ENCODE measurements at places on chromosomes 2 and 18.

DNA sequence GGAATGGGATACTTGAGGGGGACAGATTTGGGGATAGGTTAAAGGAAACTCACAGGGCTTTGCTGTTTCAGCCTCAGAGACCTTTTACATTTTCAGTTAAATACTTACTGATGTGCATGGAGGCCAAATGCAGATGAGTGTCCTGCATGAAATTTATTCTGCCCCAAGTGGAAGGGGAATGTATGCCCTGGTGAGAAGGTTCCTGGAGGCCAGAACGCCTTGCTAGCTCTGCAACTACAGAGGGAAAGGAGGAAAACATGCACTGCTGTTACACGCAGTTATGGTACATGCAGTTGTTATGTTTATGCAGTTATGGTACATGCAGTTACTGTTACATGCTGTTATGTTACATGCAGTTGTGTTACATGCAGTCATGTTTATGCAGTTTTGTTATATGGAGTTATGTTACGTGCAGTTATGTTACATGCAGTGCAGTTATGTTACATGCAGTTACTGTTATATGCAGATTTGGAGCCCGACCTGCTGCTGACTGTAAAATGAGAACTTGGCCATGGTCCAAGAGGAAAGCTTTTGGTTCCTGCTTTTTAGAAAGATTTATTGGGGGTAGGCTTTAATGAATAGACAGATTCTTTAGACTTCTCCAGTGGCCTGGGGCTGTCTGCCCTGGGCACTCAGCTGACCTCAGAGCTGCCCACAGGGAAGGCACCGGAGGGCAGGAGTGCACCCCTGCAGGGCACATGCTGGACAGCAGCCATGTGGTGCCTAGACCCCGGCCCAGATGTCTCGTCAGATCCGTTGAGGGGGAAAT, 84.1 kb downstream of the LDLRAD4 start:
- no peak for DNase-seq

- DNase-seq, result no peak
Observed at GRCh38 chr2:47327295-47327694, 75.7 kb upstream of the MSH2 start.

- no peak for DNase-seq
Observed at GRCh38 chr18:33606621-33607020, 28.6 kb downstream of the ASXL3 start.

DNA sequence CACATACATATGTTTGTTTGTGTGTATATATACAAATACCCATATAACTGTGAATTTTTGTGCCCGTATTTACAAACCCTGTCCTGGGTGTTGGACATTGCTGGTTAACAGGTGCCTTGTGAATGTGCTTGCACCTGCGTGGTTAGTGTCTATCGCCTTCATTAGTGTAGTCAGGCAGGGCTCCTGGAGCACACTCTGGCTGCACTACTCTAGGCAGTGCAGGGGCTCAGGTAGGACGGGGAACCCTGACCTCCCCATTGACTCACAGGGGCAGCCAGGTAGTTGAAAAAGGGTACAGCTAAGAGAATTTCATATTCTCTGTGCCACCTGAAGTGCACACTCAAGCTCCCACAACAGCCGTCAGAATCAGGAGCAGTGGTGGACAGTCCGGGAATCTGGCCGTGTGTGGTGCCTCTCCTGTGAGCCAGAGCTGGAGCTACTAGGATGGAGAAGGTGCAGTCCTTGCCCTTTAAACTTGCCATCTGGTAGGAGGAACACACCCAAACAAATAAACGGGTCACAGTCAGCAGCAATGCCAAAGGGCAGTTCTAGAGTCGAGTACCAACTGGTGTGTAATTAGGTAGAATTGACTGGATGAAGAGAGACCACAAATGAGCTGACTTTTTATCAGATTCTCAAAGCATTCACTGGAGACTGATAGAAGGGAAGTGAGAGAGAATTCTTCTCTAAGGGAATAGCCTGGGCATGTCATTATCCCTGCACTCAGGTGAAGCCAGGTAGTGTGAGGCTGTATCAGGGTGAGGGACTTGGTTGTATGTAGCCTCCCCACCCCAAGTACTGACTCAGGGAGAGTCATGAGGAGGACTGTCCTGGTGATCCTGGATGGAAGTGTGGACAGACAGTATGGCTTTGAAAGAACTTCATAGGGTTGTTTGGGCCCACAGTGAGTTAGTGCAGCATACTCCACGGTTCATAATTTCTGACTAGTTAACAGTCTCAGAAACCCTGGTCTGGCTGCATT, 44.1 kb downstream of the FARP2 start:
- no peak for DNase-seq

GRCh38 chr2:53715568-53715967, 52.0 kb upstream of the CHAC2 start:
- DNase-seq, result no peak

GRCh38 chr2:165149439-165149838, 54.4 kb downstream of the SCN3A start:
- no peak for DNase-seq

DNA sequence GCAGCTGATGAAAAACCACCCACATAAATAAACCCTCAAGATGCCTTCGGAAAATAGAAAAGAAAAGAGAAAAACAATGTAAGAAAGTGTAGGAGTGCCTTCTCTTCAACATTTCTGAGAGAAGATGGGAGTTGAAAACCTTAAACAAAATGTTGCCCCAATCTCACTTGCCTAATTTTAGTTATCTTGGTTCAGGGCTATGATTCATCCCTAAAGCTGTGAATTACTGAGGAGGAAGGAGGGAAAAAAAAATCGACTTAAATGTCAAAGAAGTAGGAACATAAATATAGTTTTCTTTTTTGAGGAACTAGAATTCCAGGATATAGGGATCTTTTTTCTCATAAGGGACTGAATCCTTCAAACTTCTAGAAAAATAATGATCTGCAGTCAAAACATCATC, 360.3 kb downstream of the TGIF1 start:
- no peak for DNase-seq

DNA sequence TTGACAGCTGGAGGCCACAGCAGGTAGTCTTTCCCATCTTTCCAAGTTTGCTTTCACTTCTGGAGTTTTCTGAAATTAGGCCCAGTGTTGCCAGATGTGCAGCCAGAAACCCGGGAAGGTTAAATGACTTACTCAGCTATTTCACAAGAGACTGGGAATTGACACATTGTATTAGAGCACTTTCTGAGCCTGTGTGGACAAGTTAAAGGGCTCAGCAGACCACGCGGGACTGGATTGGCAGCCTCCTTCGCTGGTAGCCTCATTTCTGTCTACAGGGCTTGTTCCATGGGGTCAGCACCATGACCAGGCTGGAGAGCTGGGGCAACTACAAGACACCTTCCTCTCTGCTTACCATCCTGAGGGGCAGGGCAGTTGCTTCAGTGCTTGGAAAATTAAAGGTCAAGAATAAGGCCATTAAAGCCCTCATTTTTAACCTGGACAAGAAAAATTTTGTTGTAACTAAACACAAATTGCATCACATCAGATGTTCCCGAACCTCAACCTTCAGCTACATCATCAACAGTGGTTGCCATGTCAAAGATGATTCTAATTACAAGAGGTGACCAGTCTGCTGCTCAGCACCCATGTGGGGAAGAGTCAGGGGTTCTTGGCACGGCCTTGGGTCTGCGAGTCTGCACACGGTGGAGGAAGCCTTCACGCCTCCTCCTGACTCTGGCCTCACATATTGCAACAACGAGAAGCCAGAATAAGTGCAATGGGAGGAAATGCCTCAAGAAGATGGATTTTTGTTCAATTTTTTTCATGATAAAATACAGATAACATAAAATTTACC, 279.5 kb upstream of the RAB6C start:
- DNase-seq, result no peak

DNA sequence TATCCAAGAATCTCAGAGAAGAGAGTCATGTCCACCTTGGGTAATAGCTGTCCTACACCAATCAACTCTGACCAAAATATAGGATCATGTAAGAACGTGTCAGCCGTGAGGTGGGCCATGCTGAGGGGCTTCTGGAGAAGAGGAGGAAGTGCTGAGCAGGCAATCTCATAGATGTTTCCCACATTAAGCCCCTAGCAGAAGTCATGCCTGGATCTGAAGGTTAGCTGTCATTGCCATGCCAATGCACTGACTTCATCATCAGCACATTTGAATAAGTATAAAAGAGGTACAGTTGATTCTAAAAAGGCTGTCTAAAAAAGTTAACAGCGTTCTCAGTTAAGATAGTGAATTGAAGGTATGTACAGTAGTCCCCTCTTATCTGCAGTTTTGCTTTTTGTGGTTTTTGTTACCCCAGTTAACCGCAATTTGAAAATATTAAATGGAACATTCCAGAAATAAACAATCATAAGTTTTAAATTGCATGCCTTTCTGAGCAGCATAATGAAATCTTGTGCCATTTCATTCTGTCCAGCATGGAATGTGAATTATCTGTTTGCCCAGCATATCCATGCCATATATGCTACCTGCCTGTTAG, 67.2 kb upstream of the TMEM17 start:
- DNase-seq, result no peak

- DNase-seq, result no peak
Observed at GRCh38 chr18:58443671-58444070, 185.2 kb downstream of the ALPK2 start.

DNA sequence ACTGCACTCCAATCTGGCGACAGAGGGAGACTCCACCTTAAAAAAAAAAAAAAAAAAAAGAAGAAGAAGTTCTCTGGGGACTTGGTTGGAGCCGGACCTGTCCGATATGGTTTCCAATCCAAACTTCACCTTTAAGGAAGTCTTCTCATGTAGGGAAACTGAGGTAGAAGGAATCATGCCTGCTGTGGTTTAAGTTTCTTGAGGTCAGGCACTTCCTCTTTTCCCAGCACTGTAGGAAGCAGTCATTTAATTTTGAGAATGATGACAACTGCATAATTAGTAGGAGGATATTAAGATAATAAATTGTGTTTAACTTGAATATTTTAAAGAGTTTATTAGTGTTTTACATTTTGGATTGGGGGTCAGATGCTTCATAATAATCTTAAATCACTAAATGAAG, 62.9 kb downstream of the KCNE4 start:
- DNase-seq, result no peak

GRCh38 chr18:22930089-22930713, 2.9 kb upstream of the RBBP8 start:
- DNase-seq, result peak; percentile 81

GRCh38 chr18:45771587-45772480, 47.9 kb downstream of the SLC14A1 start:
- DNase-seq, result no peak

DNA sequence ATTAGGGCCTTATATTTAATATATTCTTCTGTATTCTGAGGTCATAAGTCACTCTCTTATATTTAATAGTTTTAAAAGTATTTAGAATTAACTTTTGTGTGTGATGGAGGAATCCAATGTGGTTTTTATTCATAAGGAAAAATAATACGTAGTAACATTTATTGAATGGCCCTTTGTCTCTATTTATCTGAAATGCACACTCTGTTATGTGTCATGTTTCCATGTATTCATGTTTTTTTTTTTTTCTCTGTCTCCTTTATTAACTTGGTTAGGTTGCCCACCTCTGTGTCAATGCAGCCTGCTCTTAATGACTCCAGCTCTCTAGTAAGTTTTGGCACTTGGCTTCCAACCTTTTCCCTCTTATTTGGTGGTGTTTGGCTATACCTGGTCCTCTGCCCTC, 33.8 kb downstream of the RNF144A start:
- no peak for DNase-seq

DNA sequence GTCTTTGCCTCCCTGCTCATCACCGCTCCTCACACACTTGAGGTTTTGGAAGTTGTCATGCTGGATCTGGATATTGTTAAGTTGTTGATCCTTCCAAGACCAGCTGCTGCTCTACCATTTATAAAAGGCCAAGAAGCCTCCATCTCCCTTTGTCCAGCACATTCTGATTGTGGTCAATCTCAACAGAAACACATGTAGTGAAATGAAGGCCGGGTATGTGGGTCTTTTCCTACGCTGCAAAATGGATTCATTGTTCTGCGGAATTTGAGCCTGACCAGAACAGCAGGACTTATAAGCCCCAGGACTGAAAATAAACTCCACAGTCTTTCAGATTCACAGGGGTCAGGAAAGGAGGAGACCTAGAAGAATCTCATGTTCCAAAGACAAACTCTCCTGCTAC, 238.4 kb downstream of the CMPK2 start:
- DNase-seq, result no peak

- no peak for DNase-seq
Observed at GRCh38 chr2:200308546-200309295, 2.2 kb downstream of the SPATS2L start.

- no peak for DNase-seq
Observed at GRCh38 chr18:48162956-48163737, 232.7 kb upstream of the SMAD2 start.

DNA sequence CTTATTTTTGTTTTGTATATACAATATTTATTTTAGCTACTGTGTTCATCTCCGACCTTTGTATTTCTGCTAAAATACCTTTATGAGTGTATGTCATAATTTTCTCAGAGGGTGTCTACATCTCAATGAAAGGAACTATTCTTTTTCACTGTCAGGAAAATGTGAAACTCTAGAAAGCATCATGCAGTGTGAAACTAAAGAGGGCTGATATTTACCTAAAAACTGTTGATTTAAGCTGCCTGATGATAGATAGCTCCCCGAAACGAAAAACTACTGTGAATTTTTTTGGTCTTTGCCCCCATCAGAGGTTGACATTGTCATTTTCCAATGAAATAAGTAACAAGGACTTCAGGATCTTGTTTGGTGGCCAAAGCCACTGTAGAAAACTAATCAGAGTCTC, 38.8 kb downstream of the TMEM178A start:
- no peak for DNase-seq

DNA sequence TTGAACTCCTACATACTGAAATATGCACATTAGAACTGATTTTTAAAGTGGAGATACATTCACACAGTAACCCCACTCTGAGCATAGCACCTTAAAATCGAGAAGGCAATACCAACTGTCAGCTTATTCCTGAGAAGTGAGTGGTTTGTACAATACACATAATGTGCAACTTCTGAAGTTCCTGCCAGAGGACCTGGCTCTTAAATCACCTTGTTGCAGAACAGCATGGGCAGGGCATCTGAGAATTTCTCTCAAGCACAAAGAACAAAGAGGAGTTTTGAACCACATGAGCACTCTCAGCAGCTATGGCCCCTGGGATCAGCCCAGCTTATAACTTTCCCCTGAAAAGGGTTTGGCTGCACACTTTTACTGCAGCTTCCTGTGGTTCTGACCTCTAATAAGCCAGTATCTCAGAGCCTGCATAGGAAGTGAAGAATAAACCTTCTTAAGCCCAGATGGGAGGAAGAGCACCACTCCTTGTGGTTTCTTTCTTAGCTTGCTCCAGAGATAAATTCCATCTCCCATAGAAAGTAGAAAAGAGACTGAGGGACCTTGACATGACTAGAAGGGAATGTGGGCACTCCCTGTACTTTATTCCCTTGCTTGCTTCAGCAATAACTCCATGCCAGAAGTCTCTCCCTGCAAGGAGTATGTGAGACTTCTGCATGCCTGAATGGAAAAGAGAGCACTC, 862.3 kb downstream of the SUCLG1 start:
- no peak for DNase-seq

GRCh38 chr2:241007111-241007510, 8.7 kb downstream of the SNED1 start:
- peak; percentile 17 for DNase-seq

- DNase-seq, result no peak
Observed at GRCh38 chr18:36217348-36217747, 30.1 kb downstream of the MOCOS start.

GRCh38 chr2:61328707-61329251, 142.1 kb downstream of the USP34 start:
- DNase-seq, result no peak

Data from CD8-positive, alpha-beta T cell (primary cell).